ENCODE measurements at places on chromosomes 2 and 18. TPM values are rescaled to one million over a fixed set of nuclear protein-coding genes. Genes with fewer than 3 reads are reported as not detected.

Gene FAHD2A
- total RNA-seq = 17.3 TPM

GRCh38 chr2:113979191-113980128 lies 89.6 kb downstream of the ACTR3 start:
- no peak for ATAC-seq

- ATAC-seq = no peak
These were observed 67.3 kb downstream of the TMEM237 start for GRCh38 chr2:201575971-201576370.

- ATAC-seq = no peak
These were observed 6.5 kb downstream of the CYS1 start for GRCh38 chr2:10073706-10074105.

Gene AQP4
- total RNA-seq = 0.89 TPM

Gene SLC40A1
- 32.1 TPM for total RNA-seq

- ATAC-seq = no peak
These were observed 121.0 kb downstream of the ANKRD44 start for GRCh38 chr2:197189426-197190099.

DNA sequence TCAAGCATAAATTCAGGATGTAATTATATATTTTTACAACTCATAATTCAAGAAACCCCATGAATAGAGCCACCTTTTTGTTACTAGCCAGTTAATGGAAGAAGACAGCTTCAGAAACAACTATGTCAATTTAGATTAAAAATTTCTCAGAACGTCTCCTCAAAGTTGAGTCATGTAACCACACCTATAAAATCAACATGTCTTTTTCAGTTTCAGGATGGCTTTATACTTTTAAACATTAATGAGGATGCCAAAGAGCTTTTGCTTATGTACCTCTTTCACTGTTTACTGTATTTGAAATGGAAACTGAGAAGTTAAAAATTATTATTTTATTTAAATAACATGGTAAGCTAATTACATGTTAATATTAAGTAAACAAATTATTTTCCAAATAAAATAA lies 280.1 kb downstream of the PTH2R start:
- no peak for ATAC-seq

GRCh38 chr2:86787736-86788135 lies 3.0 kb downstream of the CD8A start:
- no peak for ATAC-seq

Gene STON1
- total RNA-seq = 263 TPM

Gene GRB14
- 0.94 TPM for total RNA-seq

Gene OTX1
- 0.62 TPM for total RNA-seq

- ATAC-seq = no peak
These were observed 16.4 kb downstream of the LRRFIP1 start for GRCh38 chr2:237643582-237644380.

DNA sequence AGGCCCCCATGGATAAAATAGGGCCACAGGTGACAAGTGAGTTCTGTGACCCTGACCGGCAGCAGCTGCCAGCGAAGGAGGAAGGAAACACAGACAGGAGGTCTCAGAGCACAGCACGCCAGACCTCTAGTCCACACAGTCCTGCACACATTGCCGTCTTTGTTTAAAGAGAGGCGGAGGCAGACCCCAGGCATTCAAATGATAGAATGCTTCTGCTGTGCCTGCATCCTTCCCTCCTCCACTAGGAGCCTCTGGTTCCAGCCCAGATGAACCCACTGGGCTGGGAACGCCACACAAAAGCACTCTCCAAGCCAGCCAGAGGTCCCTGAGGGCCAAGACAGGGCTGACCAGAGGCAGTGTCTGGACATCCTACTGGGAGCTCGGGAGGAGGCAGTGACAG lies 118.7 kb downstream of the KLHL29 start:
- no peak for ATAC-seq

DNA sequence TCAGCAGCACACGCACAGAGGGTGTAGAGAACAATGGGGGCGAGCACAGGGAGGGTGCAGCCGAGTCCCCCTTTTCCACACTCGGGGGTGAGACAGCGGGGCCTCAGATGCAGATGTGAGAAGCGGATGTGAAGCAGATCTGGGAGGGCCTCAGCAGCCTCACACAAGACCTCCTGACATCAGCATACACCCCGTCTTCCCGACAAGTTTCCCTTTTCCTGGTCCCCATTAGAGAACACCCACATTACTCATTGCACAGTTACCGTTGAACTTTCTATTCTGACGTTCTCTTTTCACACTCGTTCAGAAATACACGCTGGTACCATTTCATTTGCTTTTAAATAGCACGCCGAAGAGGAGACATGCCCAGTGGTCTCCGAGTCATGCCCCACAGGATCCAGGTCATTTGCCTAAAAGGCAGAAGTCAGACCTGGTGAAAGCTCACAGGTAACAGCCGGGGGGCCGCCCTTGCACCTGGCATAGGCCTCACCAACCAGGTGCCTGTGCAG lies 129.5 kb upstream of the ID2 start:
- no peak for ATAC-seq

Gene MATN3
- 2.5 TPM for total RNA-seq

DNA sequence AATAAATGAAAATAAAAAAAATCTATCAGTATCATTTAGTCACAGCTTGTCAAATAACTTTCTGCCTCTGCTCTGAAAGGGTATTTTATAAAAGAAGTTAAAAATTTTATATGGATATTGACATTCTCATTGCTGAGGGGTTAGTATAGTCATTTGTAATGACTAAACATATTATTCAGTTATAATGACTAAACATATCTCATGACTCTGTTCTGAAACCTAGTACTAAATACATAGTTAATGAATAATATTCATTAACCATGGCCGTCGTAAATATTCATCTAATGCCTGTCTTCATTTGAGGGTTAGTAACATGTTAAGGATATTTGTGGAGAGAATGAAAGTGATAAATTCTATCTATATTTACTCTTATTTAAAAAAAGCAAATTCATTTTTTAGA lies 69.1 kb upstream of the MAP4K3 start:
- no peak for ATAC-seq

DNA sequence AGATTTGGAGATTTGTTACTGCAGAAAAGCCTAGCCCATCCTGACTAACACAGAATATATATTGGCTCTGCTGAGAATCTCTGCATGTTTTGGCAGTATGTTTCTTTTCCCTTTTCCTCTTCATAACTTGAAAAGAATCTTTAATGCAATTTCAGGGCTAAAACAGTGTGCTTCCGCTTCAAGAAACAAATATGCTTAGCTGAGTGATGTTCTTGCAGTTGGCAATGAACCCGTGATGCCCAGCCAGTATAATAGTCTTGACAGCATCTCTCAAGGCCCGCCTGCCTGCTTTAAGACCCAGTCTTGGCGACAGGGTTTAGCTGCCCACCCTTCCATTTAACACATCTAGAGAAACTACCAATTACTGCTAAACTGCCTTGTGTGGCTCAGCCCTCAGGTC lies 184.5 kb downstream of the INO80D start:
- no peak for ATAC-seq

Gene ZNF521
- total RNA-seq = 29.3 TPM

DNA sequence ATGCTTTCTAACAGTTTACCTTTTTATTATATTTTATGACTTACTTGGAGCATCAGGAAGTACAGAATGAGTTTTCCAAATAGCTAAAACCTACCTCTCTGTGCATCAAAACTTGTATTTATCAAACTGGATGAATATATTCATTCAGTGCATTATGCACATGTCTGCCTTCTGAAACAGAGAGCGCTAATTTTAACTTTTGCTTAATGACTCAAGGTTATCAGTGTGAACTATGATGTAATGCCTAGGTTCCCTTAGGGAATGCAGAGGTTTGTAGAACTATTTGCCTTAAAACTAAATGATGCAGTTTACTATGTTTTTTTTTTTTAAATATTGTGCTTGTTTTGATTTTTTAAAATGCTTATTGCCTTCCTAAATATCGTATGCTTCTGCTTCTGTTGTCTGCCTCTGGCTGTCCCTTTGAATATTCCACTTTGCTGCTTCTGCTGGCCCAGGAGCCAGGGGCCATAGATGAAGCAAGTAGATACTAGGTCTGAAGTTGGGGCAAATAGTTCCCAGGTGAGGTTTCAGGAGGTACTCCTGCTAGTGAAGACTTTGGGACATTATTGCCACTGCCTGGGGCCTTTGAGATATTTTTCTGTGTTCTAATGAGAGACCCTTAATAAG lies 16.5 kb downstream of the TMEM178A start:
- ATAC-seq = no peak

Gene HNMT
- total RNA-seq = 45.3 TPM

DNA sequence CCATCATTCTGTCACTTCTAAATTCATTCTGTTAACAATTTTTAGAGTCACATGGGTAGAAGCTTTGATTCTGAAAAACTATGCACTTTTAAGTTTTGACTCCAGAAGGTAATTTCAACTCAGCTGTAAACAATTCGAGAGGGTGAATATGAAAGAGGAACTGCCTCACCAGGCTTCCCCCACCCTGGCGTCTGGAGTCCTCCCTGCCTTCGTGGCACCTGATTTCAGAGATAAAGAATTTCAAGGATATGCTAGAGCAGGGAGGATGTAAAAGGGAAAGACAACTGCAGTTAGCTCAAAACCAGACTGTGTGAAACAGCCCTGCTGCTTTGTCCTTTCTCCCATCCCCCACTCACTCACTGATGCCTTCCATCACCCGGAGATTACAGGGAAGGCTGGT lies 40.7 kb downstream of the ONECUT2 start:
- ATAC-seq = no peak

GRCh38 chr2:102473020-102473419 lies at the start of gene SLC9A4:
TSS of gene SLC9A4 (plus strand) at chr2:102473226. CDS start at chr2:102473760, 534 bp downstream.
- no peak for ATAC-seq

DNA sequence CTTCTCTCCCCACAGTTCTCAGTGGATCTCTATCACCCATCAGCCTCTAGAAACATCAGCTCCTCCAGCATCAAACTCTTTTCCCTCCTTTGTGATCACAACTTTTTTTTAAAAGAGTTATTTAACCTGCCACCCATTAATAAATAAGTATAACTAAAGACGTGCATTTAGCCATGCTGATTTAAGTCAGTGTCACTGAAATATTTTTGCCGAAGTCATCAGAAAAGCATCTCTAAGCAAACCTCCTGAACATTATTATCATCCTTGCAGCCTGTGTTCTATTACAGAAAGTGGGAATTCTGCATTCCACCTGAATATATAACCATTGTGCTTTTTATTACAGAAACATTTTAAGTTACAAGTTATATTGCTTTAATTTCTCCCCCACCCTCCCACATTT lies 106.2 kb upstream of the ARHGAP28 start:
- ATAC-seq = no peak

DNA sequence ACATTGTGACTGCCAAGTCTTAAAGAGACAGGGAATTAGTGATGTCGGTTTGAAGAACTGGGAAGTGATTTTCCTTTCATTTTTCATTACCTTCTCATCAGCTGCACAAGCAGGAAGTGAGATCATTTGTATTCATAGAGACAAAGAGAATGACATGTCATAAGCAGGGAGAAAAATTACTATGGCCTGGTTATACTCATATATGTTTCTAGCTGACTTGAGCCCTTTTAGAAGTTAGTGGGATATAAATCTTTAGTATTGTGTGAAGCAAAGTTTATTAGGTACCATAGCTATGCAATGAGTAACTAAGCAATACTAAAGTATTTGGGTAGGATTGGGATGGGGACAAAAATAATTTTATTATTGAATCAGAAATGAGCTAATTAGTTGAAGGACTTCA lies 284.1 kb downstream of the PID1 start:
- no peak for ATAC-seq

GRCh38 chr2:223121283-223121682 lies 69.3 kb downstream of the KCNE4 start:
- no peak for ATAC-seq

Gene COL3A1
- total RNA-seq = 408 TPM

Gene CRIM1
- 150 TPM for total RNA-seq

Gene TUBA3E
- total RNA-seq = not detected

- no peak for ATAC-seq
These were observed 95.7 kb downstream of the NEDD4L start for GRCh38 chr18:58139459-58140386.

DNA sequence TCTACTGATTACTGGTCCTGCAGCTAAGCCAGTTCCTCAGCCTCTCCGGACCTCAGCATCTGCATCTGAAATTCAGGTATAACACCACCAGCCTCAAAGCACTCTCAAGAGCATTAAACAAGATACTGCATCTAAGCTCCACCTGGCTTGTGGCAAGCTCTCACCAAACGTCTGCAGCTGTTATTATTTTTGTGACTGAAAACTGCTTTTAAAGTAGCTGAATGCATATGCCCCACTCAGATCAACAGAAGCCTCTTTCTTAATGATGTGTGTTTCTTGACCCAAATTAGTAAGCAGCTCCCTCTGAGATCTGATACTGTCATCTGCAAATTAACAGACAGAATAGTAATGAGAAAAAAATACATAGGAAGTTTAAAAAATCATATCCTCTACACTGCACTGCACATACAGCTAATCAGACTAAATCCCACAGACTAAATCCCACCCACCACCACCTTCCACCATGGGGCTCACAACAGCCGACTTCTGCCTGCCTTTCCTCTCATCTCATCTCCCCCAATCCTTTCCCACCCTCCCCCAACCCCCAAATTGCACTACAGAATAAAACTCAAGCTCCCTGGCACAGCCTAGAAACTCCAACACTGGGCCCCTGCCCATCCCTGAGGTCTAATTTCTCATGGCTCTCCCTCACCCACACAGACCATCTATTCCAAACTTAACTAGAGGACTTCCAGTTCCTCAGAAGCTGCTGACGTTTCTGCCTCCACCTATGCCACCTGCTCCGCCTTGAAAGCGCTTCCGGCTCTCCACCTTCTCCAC lies 52.9 kb downstream of the TMEM163 start:
- ATAC-seq = no peak

- no peak for ATAC-seq
These were observed 70.5 kb upstream of the TFCP2L1 start for GRCh38 chr2:121355488-121355887.

GRCh38 chr18:31097666-31098065 lies 4.6 kb downstream of the DSC2 start:
- no peak for ATAC-seq

DNA sequence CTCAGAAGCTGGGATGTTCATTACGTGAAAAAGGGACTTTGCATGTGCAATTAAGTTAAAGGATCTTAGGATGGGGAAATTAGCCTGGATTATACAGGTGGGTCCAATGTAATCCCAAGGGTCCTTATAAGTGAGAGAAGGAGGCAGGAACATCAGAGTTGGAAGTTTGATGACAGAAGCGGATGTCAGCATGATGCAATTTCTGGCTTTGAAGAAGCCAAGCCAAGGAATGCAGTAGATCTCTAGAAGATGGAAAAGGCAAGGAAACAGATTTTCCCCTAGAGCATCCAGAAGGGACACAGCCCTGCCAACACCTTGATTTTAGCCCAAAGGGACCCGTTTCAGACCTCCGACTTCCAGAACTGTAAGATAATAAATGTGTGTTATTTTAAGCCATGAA lies 136.4 kb downstream of the LNPK start:
- ATAC-seq = no peak

DNA sequence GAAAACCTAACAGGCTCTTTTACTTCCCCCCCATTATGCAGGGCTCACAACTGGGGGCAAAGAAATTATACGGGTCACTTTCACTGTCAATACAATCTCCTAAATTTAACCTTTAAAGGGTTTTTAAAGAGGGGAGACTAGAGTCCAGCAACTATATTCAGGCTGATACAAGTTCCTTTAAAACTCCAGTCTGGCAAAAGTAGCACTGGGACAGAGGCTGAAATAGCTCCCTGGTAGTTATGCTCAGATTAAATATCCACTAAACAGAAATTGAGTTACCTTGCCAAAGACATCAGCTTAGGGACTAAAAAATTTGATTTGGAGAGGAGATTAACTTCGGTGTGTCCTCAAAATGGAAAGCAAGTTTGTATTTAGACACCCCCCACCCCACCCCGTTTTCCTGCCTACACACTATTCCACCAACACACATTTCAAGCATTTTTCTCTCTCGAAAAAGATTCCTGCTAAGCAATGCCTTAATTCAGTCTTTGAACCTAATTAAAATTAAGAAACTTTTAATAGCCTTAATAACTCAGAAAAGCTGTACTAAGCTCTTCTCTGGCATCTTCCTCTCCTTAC lies 127.2 kb downstream of the OSBPL1A start:
- ATAC-seq = no peak
